Neural cell (in vitro differentiated cells): ENCODE measurements at places on chromosomes 3 and 15. TPM values are rescaled to one million over a fixed set of nuclear protein-coding genes. Genes with fewer than 3 reads are reported as not detected.

ROPN1 gene
- not detected in 2 replicates for polyA plus RNA-seq

ABHD17C gene
- polyA plus RNA-seq: 18.3 and 19.1 TPM in 2 replicates

WHAMM gene
- 1.5 and 2.8 TPM in 2 replicates for polyA plus RNA-seq

DUOX2 gene
- not detected in 2 replicates for polyA plus RNA-seq

ITIH1 gene
- not detected in 2 replicates for polyA plus RNA-seq

SLC9C1 gene
- polyA plus RNA-seq: not detected in 2 replicates

RBP2 gene
- not detected in 2 replicates for polyA plus RNA-seq

UMPS gene
- 22.5 and 30.0 TPM in 2 replicates for polyA plus RNA-seq

NEO1 gene
- 52.5 and 57.0 TPM in 2 replicates for polyA plus RNA-seq

B4GALT4 gene
- polyA plus RNA-seq: 11.8 and 12.0 TPM in 2 replicates

GOLGA6A gene
- 0.50 TPM in 2 replicates for polyA plus RNA-seq

STIMATE gene
- polyA plus RNA-seq: 14.6 and 24.9 TPM in 2 replicates

PPIP5K1 gene
- 27.3 and 29.6 TPM in 2 replicates for polyA plus RNA-seq

PPP1R14D gene
- polyA plus RNA-seq: not detected in 2 replicates

ZNF502 gene
- 14.3 and 16.0 TPM in 2 replicates for polyA plus RNA-seq

NME9 gene
- polyA plus RNA-seq: 17.4 and 40.3 TPM in 2 replicates

PFN2 gene
- 527 and 542 TPM in 2 replicates for polyA plus RNA-seq

BCL2A1 gene
- polyA plus RNA-seq: not detected in 2 replicates

CHRNA3 gene
- 2.4 TPM in 2 replicates for polyA plus RNA-seq

CYP1A2 gene
- polyA plus RNA-seq: not detected in 2 replicates

SH2D7 gene
- polyA plus RNA-seq: not detected in 2 replicates

ZNF620 gene
- 20.2 and 31.0 TPM in 2 replicates for polyA plus RNA-seq

APOD gene
- polyA plus RNA-seq: not detected in 2 replicates

USP4 gene
- 35.5 and 42.7 TPM in 2 replicates for polyA plus RNA-seq

ARHGEF26 gene
- polyA plus RNA-seq: 3.7 and 5.7 TPM in 2 replicates

PP2D1 gene
- not detected in 2 replicates for polyA plus RNA-seq

PLOD2 gene
- polyA plus RNA-seq: 2.9 and 5.6 TPM in 2 replicates

UROC1 gene
- polyA plus RNA-seq: not detected in 2 replicates

CX3CR1 gene
- polyA plus RNA-seq: not detected in 2 replicates

DUOXA1 gene
- not detected in 2 replicates for polyA plus RNA-seq

IQCF5 gene
- not detected in 2 replicates for polyA plus RNA-seq

SPRED1 gene
- 9.4 and 12.0 TPM in 2 replicates for polyA plus RNA-seq

CPLX3 gene
- polyA plus RNA-seq: 0.27 and 0.66 TPM in 2 replicates

ADCY5 gene
- polyA plus RNA-seq: 7.7 and 8.4 TPM in 2 replicates

ISG20 gene
- polyA plus RNA-seq: 0.88 and 5.9 TPM in 2 replicates

SYNPR gene
- polyA plus RNA-seq: 2.0 and 4.4 TPM in 2 replicates

LRRIQ4 gene
- not detected in 2 replicates for polyA plus RNA-seq

ITPKA gene
- 0.20 and 1.1 TPM in 2 replicates for polyA plus RNA-seq

C2CD4A gene
- not detected in 2 replicates for polyA plus RNA-seq

SKOR1 gene
- 0.81 and 0.94 TPM in 2 replicates for polyA plus RNA-seq

CLEC3B gene
- 2.6 and 4.9 TPM in 2 replicates for polyA plus RNA-seq

MEGF11 gene
- polyA plus RNA-seq: 0.18 and 0.64 TPM in 2 replicates

MYRIP gene
- 0.64 and 0.76 TPM in 2 replicates for polyA plus RNA-seq

NLGN1 gene
- polyA plus RNA-seq: 2.7 and 7.1 TPM in 2 replicates

MAP4 gene
- 179 and 186 TPM in 2 replicates for polyA plus RNA-seq

SLC27A2 gene
- polyA plus RNA-seq: 3.5 and 3.7 TPM in 2 replicates

POLQ gene
- 0.10 and 0.16 TPM in 2 replicates for polyA plus RNA-seq

SNRK gene
- 26.9 and 27.3 TPM in 2 replicates for polyA plus RNA-seq

FBXO40 gene
- not detected in 2 replicates for polyA plus RNA-seq

ALDH1A3 gene
- 0.06 and 0.12 TPM in 2 replicates for polyA plus RNA-seq

CFAP92 gene
- polyA plus RNA-seq: 0.69 and 1.6 TPM in 2 replicates
